ENCODE measurements at places on chromosomes 6 and 20.
A peak's percentile ranks its signal among the peaks of the same experiment; 100 is the strongest.

DNA sequence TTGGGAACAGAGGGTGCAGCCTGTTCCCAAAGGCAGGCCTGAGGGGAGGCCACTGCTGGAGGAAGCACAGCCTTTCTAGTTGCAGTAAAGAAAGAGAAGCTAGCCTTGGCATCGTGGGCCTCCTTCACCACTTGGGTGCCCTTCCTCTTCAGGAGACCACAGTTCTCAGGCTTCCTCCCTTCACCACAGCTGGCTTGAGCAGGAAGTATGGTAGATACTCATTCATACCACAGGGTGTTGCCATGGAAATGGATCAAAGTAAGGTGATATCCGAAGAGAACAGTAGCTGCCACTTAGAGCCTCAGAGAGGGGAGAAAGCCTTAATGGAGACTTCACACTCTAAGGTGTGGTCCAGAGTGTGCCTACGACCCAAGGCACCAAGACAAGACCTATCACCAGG is 120.4 kb upstream of the RIPOR2 start:
- DNase-seq: peak; percentile 75

DNA sequence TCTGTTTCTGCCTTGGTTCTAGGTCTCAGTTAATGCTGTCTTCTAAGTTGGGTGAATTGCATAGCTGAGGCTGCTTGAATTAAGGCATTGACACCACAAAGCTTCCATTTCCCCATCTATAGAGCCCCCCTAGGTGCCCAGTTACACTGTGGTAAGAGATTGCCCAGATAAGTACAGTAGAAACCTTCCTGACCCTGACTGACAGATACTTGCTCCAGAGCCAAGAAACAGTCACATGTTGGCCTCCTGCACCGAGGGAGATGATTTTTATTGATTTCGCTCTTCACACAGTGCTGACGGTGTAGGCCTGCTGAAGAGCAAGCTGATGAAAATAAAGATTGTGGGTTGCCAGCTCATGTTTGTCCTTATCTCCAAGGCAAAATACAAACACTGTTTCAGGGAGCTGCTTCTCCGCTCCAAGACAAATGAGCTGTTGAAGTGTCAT is 67.9 kb downstream of the TRMT11 start:
- DNase-seq: no peak

DNA sequence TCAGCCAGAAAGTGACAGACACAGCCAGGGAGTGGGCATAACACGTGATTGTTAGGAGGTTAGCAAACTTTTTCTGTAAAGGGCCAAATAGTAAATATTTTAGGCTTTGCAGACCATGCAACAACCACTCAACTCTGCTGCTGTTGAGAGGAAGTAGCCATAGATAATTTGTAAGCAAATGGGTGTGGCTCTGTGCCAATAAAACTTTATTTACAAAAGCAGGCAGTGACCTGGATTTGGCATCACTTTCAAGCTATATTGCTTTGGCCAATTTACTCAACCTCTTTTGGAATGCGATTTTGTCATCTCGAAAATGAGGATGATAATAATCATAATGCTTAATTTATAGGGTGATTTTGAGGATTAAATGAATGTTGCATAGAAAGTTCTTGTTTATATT is 152.6 kb downstream of the TSHZ2 start:
- no peak for DNase-seq

DNA sequence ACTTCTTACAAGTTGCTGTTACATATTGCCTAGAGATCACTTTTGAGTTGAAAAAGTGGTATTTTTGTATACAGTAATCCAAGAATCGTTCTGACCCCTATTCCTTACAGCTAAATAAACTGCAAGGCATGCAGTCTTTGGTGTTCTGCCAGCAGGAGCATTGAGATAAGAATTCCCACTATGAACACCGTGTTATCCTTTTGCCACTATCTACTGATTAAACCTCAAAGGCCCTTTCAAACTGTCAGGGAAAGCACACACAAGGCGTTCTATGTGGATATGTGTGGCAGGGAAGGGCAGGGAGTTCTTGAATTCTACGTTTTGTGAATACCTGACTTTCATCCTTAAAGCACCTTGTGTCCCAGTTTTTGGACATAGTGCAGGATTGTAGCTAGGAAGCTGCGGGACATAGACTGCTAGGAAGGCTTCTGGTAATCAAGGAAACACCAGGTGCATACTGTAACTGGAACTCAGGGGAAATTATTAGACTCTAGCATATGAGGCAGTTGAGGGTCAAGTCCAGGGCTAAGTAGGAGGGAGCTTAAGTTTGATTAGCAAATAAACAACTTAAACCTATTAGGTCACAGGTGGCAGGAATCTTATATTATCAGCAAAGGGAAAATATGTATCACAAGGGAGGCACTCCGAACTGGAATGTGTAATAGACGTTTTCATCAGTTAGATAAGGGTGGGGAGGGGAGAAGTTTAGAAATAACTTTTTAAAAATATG is 506.6 kb downstream of the RNF144B start:
- DNase-seq: no peak

DNA sequence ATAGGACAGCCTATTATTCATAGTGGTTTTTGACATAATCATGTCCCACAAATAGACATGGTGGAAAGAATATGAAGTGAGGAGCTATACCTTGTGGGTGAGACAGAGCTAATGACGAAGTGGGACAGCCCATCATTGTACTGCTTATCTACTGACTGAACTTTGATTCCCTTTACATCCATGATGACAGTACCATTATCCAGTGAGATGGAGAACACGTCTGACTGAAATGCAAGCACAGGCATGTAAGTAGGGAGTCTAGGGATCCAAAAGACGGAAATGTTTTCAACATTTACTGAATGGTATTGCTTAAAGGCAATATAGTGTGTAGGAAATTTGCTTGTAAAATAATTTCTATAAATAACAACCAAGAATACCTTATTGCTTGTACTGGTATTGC is 43.5 kb downstream of the FAM229B start:
- DNase-seq: no peak

DNA sequence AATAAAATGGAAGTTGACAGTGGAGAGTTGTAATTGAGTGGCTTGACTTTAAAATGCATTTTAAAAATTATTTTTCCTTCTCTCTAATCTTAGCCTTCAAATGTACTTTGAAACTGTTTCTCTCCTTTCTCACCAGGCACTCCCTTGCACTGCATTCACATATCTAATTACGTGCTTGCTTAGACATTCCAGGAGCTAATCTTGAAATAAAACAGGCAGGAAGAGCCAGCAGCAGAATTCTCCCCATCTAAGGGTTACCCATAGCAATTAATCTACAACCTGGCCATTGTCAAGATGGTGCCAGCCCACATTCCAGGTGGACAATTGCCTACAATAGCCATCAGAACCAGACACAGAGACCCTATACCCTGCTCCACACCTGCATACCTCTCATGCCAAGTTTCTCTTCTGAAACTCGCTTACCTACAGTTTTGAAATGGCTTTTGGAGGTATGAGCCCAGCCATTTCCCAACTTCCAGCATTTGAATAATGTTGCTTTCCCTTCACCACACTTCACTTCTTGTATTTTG is 167.6 kb upstream of the GJE1 start:
- no peak for DNase-seq

DNA sequence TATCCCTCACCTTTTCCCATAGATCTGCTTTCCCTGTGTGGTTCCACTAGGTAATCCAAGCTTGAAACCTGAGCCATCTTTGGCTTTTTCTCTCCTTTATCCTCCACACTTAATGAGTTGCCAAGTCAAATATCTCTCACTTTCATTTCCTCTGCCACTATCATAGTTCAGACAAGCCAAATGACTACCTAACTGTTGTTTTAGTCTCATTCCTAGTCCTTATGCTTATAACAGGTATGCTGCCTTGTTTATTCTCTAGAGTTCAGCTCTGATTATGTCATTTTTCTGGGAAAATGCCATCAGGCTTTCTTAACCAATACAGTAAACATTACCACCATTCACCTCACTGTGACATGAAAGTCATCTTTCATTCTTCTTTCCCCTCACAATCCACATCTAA is 6.5 kb downstream of the EFHC1 start:
- DNase-seq: no peak

- DNase-seq: peak; percentile 35
Observed at GRCh38 chr6:158595223-158595622, 35.3 kb downstream of the TMEM181 start.

- DNase-seq: no peak
Observed at GRCh38 chr6:21710908-21711627, 117.5 kb downstream of the SOX4 start.

DNA sequence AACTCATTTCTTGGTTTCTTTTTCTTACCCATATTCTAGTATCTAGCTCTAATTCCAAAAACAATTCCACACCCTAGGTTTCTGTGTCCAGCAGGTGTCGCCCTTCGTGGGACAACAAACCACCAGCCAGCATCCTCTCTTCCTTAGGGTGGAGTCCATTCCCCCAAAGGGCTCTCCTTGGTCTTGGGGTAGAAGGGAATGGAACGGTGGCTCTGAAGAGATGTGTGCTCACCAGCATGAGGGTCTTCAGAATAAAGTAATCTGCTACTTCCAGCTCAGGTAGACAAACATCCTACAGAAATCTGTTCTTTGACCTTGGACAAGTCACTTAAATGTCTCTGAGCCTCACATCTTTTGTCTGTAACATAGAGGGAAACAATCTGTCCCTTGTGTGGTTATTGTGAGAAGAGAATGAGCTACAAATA is 7.2 kb downstream of the HLA-DMB start:
- DNase-seq: peak; percentile 86

DNA sequence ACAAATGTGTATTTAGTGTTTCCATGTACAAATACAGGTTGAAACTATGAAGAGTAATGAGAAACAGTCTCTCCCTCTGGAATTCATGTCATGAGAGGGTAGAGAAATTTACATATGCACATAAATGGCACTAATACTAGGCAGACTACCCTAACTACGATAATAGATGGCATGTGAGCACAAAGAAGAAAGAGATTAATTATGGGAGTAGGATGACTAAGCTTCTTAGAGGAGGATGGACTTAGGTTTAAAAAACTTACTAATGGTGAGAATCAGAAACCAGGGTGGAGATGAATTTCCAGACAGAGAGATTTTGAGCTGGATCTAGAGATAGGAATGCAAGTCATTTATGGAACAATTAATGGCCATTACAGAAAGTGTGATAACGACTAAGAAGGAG is 225.3 kb upstream of the HTR1E start:
- no peak for DNase-seq

GRCh38 chr20:38109591-38110524 is 55.2 kb downstream of the TGM2 start:
- no peak for DNase-seq

- no peak for DNase-seq
Observed at GRCh38 chr6:147677647-147678046, 169.2 kb downstream of the SAMD5 start.

DNA sequence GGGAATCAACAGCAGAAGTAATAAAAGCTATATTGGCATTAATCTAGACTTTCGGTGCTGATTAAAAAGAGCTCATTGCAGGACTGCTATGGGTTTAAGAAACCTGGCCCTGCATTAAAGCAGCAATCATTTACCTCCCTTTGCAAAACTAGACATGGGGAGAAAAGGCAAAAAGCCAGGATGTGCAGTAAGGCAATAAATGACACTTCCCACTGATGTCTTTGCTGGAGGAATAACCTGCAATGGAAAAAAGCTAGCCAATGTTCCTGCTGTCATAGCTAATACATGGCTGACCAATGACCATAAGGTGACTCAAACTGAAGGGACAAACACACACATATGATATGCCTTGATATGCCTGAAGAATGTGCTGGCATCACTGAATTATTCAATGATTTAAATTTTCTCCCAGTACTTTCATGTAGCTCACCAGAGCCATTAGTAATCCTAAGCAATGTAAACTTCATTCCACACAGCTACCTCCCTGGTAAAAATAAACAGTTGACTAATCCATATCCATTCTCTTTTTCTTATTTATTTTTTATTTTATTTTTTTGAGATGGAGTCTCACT is 8.7 kb downstream of the DNAAF9 start:
- DNase-seq: no peak

DNA sequence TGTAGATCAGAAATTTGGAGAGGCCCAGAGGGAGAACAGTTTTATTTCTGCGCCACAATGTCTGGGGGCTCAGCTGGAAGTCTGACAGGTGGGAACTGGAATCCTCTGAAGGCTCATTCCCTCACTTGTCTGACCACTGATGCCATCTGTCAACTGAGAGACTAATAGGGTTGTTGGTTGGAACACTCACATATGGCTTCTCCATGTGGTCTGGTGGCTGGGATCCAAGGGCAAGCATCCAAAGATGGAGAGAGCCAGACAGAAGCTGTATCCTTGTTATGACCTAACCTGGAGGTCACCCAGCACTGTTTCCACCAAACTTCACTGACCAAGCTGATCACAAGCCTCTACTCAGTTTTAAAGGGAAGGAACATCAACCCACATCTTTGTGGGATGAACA is 117.9 kb upstream of the AKAP12 start:
- DNase-seq: no peak

DNA sequence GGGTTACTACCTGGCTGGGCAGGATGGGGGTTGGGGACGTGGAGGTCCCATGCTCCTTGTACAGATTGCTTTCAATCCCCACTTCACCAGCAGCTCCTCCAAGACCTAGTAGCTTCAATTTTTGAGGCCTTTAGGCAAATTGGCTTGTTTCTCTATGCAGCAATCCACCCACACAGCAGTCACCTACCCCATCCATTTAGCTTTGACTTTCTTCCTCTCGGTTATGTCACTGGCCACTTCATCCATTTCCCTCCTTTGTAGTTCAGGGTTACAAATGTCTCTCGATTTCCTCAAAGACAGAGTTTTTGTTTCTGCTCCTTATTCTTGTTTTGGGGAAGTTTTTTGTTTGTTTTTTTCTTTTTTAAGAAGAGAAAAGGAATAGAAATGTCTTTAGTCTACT is 33.4 kb upstream of the RSPO4 start:
- DNase-seq: no peak

GRCh38 chr6:108242259-108242658 is 18.6 kb downstream of the SNX3 start:
- DNase-seq: no peak
